ENCODE measurements at places on chromosomes 7 and 10. TPM values are rescaled to one million over a fixed set of nuclear protein-coding genes. Genes with fewer than 3 reads are reported as not detected.

DNA sequence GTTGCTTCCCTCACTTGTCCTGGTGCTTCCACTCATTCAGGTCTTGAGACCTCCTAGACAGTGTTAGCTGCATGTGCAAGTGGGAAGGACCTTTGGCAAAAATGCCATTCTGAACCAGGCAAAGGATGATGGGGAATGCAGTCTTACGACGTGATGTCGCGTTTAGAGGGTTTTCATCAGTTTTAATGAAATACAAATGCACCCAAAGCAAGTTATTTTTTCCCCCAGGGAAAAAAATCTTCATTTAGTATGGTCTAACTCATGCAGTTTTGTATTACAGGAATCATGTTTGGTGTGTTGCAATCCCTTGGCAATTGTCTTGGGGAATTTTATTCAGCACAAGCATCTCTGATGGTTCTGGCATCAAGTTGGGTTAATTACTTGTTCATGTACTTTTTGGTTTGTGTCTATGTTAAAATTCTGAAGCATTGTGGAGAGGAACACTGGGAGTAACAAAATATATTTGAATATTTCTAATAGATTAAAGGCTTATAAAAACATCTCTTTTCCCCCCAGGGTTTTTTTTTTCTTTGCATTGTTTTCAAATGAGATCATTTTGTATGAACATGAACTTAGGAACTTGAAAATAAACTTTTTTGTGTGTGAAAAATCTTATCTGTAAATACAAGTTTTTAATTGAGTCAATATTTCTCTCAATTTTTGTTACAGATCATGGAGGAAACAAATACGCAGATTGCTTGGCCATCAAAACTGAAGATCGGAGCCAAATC is 188.9 kb downstream of the BICC1 start:
- no peak for DNase-seq

The SLC26A5 gene
- 0.54 TPM for total RNA-seq

- no peak for DNase-seq
Observed at GRCh38 chr7:14717816-14718215, 184.7 kb downstream of the DGKB start.

DNA sequence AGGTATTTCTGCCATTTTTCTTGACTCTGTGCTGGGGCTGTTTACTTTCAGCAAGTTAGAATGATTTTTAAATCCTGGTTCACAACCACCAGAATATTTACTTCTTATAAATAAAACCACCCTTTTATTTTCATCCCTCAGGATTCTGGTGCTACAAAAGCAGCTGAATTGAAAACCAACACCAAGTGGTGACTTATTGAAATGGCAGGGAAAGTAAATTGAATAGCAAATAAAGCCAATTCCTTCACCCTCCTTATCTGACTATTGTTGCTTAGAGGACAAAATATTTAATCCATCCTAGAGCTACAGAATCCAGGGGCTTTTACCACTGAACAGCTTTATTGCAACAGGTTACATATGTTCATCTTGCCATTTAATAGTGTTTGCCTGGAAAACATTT is 828.6 kb upstream of the GHITM start:
- no peak for DNase-seq

DNA sequence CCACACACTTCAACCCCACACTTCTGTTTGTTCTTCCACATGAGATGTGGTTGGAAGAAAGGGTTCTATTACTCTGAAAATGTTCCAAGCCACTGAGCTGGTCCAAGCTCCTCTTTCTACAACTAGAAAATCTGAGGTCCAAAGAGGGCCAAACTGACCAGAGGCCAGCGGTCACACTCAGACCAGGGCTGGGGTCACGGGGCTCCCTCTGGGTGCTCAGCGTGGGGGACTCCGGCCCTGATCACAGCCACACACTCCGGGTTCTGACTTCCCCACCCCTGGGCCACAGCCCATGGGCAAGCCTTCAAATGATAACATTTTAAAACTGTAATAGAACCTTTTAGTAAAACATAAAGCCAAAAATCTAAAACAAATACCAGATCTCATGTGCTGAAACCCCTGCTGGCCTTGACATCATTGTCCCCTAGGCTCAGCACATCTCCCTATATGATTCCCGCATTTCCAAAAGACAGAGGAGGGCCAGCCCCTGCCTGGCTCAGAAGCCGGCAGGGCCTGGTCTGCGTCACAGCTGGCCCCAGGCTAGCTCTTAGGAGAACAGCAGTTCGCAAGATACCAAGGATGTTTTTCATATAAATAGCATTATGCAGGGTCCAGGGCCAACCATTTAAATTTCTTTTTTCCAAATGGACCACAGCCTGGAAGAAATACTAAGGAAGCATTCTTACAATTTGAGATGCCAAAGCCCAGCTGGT is 3.3 kb downstream of the CRYGN start:
- DNase-seq = no peak

DNA sequence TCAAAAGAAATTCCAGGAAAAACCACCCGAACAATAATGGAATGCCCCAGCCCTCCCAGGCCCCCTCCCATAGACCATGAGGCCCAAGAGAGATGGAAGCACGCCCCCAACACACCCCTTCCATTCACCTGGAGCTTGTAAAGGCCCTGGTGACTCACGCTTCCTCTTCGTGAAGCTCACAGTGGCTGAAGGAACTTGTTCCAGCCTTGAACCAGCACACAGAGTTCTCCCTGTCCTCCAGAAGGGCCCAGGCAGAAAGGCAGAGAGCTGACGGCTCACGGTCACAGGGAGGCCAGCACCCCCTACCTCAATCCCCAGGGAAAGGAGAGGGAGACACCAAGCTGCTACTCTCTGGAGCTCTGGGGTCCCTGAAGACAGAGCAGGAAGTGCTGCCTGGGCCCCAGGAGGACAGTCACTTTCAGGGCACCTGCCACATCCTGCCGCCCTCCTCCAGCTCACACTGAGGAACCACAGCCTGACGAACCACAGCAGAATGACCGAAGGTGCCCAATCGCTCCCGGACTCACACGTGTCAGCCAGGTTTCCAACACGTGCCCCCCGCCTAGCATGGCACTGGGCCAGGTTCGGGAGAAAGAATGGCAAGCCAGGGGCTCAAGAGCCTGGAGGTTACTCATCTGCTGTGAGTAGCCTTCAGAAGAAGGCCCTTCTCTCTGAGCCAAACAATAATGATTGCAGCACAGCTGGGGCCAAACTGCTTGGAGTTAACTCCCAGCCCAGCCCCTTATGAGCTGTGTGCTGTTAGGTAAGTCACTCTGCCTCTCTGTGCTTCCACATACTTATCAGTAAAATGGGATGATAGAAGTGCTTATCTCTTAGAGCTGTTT is 52.8 kb downstream of the DLG5 start:
- peak; percentile 72 for DNase-seq

DNA sequence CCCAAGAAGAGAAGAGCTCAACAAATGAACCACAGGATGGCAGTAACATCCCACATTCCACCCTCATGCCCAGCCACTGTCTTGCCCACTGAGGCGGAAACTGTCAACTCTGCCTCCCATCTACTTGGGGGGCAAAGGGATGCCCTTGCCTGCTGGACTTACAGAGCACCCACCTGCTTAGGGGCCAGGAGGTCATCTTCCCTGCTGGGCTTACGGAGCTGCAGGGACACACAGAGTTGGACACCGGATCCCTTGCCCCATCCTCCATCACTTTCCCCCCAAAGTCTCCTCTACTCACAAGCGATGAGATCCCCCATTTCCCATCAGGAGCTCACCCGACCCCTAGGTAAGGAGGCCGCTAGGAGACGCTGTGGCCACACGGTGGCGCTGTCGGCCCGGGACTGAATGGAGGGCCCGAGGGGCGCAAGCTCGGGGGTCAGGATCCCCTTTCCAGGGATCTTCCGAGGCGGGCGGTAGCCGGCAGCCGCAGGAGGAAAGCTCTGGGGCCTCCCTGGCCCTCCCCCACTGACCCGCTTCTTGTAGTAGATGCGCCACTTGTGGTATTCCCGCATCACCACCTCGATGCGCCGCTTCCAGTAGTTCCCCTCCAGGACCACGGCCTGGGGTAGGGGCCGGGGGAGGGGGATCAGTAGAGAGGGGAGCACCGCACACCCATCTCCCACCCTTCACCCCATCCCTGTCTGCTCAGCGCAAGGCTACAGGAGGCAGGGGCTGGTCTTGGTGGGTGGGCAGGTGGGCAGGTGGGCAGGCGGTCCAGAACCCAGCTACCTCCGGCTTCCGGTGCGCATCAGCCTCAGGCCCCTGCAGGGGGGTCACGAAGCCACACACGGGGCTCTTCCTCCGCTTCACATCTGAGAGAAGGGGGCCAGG is 17.3 kb downstream of the MLXIPL start:
- DNase-seq = peak; percentile 81

DNA sequence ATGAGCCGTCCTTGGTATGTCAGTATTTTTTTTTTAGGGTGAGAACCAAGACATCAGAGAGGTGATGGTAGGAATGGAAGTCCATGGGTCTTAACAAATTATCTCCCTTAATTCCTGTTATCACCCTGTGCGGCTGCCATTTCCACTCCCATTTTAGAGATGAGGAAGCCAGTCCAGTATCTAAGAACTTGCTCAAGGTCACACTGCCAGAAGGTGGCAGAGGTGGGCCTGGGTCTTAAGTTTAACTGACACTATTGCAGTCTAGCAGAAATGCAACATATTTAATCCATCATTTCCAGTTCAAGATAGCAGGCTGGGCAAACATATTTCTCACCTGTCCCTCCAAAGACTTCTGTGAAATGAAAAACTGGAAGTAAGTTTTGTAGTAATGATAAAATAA is 108.3 kb downstream of the GLI3 start:
- DNase-seq = no peak

- DNase-seq = no peak
Observed at GRCh38 chr7:145729691-145730090, 386.9 kb upstream of the CNTNAP2 start.

GRCh38 chr7:158588085-158588877 is 658 bp upstream of the PTPRN2 start:
- no peak for DNase-seq

The HUS1 gene
- total RNA-seq = 44.9 TPM

The GIMAP2 gene
- total RNA-seq = 140 TPM

The CD36 gene
- 6.8 TPM for total RNA-seq

DNA sequence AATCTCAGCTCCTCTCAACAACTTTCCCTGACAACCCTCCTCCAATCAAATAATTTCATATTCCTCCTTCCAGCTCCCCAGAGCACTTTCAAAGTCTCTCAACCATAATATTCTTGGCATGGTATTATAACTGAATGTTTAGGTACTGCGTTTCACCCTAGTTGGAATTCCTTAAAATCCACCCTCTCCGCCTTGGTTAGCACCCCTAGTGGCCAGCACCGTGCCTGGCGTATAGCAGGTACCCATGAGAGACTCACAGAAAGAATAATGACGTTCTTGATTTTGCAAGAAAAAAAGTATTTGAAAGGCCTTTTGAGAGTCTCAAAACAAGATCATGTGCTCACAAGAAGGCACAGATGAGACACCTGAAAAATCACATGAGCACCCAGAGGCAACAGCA is 50.9 kb downstream of the GLI3 start:
- DNase-seq = no peak

DNA sequence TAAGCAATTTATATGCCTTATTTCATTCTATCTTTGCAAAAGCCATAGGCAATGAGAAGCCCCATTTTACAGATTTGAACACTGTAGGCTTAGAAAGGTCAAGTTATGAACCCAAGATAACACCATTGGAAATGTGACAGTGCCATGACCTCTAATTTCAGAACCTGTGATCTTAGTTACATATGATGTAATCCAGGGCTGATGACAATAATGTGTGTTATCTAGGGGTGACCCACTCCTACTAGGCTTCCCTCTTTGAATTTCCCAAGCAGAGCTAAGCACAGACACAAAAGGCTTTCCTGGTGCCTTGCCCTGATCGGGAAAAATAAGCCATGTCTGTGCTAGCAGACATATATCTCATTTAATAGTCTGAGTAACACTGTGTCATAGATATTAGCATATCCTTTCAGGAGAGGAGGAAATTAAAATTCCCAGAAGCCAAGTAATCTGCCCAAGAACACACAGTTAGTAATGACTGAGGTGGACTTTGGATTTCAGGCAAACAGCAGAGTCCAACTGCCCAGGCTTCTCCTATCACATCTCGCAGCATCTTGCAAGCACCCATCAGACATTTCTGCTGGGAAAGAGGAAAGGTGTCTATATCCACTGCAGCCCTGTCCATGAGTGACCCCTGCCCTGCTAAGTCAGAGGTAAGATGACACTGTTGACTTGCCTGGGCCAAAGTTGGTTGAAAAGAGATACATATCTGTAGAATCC is 2.8 kb upstream of the TECTB start:
- DNase-seq = no peak

The CYP2C9 gene
- total RNA-seq = not detected

- no peak for DNase-seq
Observed at GRCh38 chr7:21469894-21470293, 42.0 kb downstream of the SP4 start.

DNA sequence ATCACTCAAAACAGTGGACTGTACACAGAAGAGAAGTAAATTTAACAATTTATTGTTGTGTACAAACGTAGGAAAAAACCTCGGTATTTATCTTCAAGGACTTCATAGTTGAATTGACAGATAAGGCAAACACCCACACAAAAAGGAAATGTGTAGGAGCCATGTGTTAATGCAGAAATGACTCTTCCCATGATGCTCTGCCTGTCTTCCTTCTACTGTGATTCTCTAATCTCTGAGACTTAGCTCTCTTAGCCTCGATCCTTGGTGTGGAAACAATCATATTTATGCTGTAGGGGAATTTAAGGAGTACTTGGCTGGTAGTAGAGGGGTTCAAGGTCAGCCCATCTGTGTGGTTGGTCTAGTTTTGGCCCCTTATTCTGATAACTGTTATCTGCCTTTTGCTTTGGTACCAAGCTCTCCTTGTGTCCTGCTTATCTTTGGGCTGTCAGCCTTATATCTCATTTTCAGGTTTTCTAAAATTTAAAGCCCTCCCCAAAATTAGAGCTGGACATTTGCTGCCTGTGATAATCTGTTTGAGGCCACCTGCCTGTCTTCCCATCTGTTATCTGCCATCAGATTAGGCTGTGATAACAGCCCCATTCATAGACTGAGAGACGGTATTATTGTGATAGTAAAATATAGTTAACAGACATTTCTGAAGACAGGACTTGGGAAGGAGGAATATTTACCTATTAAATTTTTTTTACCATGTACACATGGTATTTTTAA is 81.7 kb downstream of the GPR85 start:
- no peak for DNase-seq

DNA sequence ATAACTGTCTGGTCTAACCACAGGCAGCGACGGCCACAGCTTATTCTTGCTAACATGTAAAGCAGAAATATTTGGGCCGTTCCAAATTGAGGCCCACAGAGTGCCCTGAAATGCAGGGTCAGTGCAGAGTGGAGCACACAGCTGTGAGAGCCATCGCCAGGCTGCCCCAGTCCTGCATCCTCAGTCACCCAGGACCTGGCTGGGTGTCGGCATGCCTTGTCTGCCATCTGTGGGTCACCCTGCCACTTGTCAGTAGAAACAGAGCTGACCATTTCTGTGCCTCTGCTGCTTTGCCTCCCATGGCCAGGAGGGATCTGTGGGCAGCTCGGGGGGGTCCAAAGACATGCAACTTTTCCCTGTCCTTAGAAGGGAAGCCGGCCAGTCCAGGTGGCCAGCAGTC is 57.3 kb upstream of the BTBD16 start:
- no peak for DNase-seq

Data from activated naive CD8-positive, alpha-beta T cell treated with anti-CD3 and anti-CD28 coated beads, Interleukin-2, amount 10 ng/mL, durations not matched to agents 7 days and 5 days (primary cell).